PC-9 (cell line): ENCODE measurements at places on chromosomes 6 and 20. TPM values are rescaled to one million over a fixed set of nuclear protein-coding genes. Genes with fewer than 3 reads are reported as not detected.

DNA sequence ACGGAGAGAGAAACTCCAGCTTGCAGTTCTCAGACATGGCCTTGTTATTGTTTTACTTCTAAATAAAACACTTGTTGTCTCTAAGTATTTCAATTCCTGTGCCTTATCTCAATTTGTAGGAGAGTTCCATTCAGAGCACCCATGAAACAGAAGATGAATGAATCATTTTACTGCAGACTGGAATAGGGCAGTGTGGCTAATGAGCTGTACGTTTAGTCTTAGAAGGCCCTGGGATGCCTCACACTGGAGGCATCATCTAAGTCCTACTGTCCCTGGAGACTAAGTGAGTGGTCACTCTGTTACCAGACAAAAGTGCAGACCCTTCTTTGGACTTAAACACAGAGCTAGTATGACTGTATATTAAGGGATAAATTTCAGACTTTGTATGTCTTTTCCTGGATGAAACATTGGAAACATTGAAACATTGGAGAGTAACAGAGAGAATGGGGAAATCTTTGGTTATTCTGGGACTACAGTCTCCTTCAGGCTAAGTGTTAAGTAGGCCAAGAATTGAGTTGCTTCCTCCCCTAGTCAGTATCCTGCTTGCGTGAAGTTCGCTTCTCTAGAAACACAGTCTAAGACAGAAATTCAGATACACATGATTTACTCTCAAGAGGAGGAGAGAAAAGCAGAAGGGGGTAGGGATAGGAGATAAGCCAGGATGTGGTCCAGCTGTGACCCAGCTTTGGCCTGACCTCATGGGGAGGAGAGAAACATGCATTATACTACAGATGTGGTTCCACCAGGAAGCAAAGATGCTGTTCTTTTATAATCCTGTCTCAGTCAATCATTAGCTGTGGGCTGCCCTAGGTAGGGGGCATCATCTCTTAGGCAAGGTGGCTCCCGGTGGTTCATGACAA lies 167.4 kb upstream of the BMP2 start:
- no peak for DNase-seq

GRCh38 chr6:163867518-163868292 lies 453.2 kb downstream of the QKI start:
- no peak for DNase-seq

Gene DEF6
- 19.6 and 27.0 TPM in 2 replicates for total RNA-seq

Gene SCRT2
- total RNA-seq: not detected in 2 replicates

Gene GUCA1A
- not detected in 2 replicates for total RNA-seq

Gene GPR63
- total RNA-seq: 1.3 and 1.9 TPM in 2 replicates

DNA sequence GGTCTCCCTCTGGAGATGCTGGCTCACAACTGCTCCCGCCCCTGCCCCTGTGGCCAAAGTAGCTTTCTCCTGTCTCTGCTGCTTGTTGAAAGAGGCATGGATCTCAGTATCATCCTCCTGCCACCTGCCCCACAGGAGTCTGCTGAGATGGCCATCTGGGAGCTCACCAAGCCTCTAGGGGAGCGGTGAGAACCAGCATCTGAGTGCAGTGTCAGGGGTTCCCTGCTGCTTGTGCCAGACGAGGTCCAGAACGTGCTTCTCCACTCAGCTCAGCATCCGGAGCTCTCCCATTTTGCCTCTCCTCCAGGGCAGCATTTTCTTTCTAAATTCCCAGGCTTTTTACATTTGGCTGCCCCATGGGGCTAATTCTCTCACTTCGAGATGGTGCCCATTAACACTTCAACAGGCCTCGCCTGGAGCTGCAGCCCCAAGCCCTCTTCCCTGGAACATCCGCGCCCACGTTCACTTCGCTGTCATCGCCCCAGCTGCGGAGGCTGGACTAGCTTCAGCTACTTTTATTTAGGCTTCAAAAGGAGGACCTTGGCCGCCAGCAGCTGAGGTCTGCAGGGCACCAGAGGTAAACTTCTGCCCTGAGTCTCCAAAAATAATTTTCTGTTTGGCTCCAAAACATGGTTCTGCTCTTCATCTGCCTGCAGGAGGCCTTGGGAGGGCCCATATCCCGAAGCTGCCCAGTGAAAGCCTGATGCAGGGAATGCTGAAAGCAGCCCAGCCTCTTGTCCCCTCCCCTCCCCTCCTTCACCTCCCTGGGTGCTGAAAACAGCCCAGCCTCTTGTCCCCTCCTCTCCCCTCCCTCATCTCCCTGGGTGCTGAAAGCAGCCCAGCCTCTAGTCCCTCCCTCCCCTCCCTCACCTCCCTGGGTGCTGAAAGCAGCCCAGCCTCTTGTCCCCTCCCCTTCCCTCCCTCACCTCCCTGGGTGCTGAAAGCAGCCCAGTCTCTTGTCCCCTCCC lies 25.2 kb upstream of the MLN start:
- no peak for DNase-seq
